Activated CD4-positive, alpha-beta T cell treated with anti-CD3 and anti-CD28 coated beads, Interleukin-2, amount 50 U/mL, for 4 hours (primary cell): ENCODE measurements at places on chromosomes 16 and 17.

DNA sequence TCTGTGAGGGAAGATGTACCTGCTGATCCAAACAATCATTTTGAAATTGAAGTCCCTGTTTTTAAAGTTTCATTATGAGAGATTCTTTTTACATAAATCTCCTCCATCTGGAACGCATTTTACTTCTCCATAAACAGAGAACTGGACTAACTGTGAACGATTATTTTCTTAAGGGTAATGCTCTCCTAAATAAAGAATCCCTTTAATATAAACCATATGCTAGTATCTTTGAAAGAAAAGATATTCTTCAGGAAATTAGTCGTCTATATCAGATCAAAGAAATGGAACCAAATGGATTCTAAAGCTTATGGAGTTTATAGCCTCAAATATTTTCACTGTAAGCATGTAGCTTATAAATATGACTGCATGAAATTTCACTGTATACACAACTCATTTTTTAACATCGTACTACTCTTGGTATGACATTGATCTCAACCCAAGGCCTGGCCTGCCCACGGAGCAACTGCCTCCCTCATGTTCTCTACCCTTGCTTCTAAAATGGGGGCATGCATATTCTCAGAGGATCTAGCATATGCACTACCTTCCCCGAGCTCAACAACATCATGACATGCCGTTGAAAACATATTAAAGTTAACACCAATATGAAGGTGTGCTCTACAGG is 66.4 kb downstream of the MYH10 start:
- DNase-seq = no peak

GRCh38 chr17:76176701-76177574 is 35.9 kb upstream of the FOXJ1 start:
- no peak for DNase-seq

GRCh38 chr17:63914471-63914870 is 3.4 kb upstream of the CSHL1 start:
- DNase-seq = no peak

- DNase-seq = no peak
Measured at GRCh38 chr16:80735846-80736245, 68.6 kb downstream of the CDYL2 start.

GRCh38 chr17:66670206-66670605 is 164.7 kb upstream of the CACNG5 start:
- no peak for DNase-seq

- DNase-seq = peak; percentile 25
Measured at GRCh38 chr16:81524382-81524781, 79.8 kb downstream of the CMIP start.

GRCh38 chr17:31274252-31274651 is 22.8 kb downstream of the OMG start:
- DNase-seq = no peak

DNA sequence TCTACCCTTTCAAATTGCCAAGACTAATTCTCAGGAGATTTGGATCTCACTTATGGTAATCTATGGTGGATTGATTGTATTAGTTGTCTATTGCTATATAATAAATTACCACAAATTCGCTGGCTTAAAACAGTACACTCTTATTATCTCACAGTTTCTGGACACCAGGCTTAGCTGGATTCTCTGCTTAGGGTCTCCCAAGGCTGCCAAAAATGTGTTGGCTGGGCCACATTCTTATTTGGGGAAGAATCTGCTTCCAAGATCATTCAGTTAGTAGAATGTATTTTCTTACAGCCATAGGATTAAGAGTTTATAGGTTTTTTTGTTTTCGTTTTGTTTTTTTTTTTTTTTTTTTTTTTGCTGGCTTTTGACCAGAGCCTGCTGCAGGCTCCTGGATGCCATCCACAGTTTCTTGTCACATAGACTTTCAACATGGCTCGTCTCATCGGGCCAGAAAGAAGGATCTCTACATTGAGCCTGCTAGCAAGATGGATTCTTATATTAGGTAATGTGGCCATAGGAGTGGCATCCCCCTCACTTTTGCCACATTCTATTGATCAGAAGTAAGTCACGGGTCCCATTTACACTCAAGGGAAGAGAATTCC is 415.3 kb downstream of the KIF2B start:
- no peak for DNase-seq

DNA sequence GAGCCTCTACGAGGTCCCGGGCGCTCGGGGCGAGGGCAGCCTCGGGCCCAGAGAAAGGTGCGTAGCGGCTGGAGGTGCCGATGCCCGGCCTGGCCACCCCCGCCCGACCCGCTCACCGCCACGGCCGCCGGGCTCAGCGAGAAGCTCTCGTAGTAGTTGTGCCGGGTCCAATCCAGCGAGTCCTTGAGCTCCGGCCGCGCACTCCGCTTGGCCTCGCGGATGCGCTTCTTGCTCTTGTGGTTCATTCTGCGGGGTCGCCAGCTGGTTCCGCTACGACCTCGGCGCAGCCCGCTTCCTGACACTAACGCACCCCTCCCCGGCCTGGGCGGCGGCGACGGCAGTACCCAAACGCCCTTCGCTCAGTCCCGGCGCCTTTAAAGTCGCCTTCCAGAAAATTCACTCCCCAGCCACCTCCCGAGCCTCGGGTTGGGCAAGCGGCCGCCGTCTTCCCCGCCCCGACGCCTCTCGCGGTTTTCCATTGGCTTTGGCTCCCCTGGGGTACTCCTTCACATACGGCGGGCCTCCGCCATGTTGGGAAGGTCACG is at the start of gene JMJD6:
JMJD6 (minus strand) TSS at position 376 of the 545 bp plus-strand sequence; CDS start at position 245, 131 bp downstream.
- DNase-seq = peak; percentile 90

DNA sequence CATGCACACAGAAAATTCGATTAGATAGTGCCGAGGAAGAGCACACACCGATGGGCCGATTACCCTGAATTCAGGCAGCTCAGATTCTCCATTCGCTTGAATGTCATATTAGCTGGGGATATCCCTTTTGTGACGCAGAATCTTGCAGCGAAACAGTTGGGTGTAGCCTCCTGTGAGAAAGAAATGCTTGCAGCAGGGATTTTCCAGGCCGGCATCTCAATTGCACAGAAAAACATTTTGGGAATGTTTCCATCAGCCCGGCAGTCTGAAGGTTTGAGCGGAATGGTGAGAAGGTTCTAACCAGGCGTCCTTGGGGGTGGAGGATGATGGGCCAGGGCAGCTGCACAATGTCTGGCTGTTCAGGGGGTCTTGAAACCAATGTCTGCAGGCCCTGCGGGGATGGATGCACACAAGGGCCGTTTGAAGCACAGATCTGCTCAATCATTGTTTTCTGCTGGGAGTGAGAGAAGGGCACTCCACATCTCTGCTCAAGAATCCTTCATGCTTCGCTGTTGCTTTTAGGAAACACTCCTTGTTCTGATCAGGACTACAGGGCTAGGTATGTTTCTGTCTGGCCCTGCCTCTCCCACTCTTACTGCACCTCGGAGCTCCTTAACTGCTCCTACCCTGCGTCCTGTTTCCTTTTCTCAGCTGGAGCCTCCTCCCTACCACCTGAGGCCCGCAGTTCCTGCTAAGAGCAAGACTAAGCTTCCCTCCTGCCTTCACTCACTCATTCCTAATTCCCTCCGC is 94.6 kb downstream of the CMIP start:
- DNase-seq = no peak

GRCh38 chr16:27269300-27270150 is 953 bp upstream of the NSMCE1 start:
- DNase-seq = no peak

DNA sequence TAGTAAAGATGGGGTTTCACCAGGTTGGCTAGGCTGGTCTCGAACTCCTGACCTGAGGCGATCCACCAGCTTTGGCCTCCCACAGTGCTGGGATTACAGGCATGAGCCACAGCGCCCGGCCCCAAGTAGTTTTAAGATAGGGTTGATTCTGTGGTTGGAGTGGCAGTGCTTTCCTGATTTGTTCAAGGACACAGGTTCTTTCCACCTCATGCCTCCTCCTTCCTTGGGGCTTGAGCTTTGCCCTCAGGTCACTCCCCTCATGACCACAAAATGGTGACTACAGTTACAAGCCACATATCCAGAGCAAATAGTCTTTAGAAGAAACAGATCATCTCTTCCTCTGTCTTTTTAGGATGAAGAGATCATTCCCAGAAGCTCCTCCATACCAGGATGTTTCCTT is 25.3 kb upstream of the SMURF2 start:
- no peak for DNase-seq

DNA sequence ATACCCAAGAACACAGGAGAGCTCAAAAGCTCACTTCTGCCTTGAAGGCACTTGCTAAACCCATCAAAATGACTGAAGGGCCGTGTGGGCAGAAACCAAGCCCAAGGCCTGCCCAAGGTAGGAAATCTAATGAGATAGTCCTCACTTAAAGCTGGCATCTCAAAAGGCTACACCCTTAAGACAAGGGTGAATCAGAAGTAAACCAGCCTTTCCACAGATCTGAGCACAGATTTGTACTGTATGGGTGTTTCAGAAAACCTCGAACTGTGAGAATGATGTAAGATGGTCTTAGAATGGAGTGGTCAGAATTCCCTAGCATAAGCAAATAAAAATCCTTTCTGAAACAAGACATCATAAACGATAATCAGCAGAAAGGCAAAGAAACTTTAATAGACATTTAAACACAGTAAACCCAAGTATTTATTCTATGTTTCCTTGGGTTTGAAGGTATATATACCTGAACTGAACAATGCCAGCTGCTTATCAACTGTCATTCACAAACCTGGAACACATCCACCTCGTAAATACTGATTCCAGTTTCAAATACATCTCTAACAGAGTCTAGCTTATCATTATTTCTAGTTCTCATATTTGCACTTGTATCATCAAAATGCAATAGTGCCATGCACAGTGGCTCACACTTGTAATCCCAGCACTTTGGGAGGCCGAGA is 37.8 kb downstream of the GLG1 start:
- DNase-seq = no peak

DNA sequence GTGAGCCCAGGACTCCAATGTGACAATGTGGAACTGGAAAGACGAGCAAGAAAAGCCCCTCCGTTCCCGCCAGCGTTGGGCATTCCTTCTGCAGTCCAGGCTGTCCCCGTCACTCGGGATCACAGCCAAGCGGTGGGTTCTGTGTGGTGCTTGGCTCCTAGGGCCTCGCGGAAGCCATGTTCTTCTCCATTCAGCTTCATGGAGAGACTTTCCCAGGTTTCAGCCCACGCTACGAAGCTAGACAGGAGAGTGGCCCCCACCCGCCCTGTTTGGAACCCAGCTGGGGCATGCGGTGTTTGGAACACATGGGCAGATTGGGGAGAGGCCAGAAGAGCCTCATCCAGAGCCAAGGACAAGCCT is 5.8 kb downstream of the LMF1 start:
- no peak for DNase-seq
